Bone marrow (tissue), 2 donors: ENCODE measurements at places on chromosomes 6 and 20.
A peak's percentile ranks its signal among the peaks of the same experiment; 100 is the strongest.

GRCh38 chr6:144936764-144937163 is 651.6 kb downstream of the UTRN start:
- no peak for DNase-seq

DNA sequence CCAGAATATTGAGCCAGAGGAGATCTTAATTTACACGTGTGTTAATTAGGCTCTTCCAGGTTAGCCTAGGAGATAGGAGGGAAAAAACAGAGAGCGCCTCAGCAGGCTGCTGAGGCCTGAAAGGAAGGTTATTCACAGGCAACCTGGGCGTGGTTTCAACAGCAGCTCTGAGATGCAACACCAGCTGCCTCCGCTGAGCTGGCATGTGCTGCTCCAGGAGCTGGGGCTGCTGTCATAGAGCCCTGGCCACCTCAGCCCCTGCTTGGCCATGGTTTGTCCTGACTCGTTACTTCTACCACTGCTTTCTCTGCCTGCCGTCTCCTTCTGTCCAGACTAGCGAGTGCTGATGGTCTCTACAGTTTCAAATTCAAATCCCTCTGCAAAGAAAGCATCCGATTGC is 32.4 kb upstream of the RPP40 start:
- peak; percentile 31 for DNase-seq

GRCh38 chr20:24491041-24491756 is 21.8 kb downstream of the SYNDIG1 start:
- no peak for DNase-seq

GRCh38 chr6:75418233-75418632 is 75.4 kb downstream of the FILIP1 start:
- DNase-seq, result no peak

DNA sequence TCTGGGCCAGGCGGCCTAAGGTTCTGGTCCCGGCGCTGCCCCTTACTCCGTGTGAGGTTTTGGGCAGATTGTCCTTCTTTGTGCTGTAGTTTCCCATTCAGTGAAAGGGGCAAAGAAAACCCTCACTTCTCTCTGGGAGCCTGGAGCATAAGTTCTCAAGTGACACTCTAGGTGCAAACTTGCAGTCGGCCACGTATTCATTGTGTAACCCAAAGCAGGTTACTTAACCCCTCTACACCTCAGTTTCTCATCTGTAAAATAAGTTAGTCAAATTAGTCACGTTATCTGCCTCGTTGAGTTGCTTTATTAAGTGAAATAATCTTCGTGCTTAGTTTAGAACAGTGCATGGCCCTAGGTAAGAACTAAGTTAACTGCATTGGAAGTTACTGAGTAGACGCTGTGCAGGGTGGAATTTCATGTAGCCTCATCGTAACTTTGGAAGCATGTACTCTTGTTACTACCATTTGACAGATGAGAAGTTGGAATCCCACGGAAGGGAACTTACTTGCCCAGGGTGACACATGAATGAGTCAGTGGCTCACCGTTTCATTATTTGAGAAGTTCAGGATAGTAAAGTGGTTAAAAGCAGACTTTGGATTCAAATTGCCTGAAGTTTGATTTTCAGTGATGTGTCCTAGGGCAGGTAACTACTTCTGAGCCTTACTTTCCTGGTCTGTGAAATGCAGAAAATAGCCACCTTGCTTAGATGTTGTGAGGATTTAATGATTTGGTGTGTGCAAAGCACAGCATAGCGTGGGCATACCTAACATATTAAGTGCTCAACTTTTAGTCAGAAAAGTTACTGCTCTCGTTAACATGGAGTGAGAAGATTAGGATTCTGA is 556 bp upstream of the MROH8 start:
- DNase-seq, result no peak

DNA sequence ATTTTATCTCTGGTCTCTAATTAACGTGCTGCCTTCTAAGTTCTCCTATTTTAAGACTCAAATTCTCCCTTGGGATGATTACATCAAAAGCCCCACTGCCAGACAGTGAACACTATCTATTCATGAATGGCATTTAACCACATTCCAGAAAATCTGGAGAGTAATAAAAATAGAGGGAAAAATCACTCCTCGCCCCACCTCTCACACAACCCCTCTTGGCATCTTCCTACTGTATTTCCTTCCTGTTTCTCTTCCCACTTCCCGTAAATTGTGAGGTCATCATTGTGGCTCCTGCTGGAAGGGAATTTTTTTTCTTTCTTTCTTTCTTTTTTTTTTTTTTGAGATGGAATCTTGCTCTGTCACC is 31.5 kb downstream of the RAB44 start:
- no peak for DNase-seq
